ENCODE measurements at places on chromosomes 2 and 18. TPM values are rescaled to one million over a fixed set of nuclear protein-coding genes. Genes with fewer than 3 reads are reported as not detected.

- H3K4me3 ChIP-seq = no peak overlapping the region
- H3K4me1 ChIP-seq = peaks cover 5% of the 10 kb centered on the region
- H3K27ac ChIP-seq = no peak overlapping the region
- DNase-seq = no peak
- H3K27me3 ChIP-seq = no peaks in the 10 kb centered on the region
Observed at GRCh38 chr2:69585855-69586555, 57.5 kb downstream of the AAK1 start.

DNA sequence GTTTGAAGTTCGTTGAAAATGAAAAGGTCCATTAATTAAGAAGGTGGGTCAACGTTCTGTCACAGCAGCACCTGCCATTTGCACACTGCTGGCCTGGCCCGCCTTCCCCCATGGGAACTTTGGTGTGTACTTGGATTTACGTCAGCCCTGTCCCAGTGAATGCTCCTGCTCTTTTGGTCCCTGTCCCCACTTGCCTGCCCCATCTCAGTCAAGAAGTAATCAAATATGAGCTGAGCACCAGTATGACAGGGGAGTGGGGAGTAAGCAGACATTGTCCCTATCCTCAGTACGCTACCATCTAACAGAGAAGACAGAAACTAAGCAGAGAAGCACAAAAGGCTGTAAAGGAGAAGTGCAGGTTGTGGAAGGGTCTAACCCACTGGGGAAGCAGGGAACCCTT is 65.1 kb downstream of the SLC4A3 start:
- H3K36me3 ChIP-seq = no peaks in the 10 kb centered on the region
- no peaks in the 10 kb centered on the region for H3K4me1 ChIP-seq
- DNase-seq = no peak
- H3K27me3 ChIP-seq = no peaks in the 10 kb centered on the region

DNA sequence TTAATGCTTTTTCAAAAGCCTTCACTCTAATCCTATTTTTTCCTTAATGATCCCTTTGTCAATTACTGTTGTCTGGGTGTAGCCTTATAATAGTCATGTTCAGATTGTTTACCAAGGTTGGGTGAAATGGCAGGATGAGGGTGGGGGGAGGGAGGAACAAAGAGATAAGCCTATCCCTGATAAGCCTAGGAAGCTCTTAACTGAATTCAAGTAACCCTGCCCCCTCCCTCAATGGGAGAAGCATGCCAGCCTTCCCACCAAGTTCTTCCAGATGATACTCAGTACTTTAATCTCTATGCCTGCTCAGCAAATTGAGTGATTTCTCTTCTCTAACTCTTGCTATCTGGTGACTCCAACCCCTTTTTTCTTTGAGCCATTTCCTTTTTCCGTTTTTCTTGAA is 180.3 kb upstream of the ETAA1 start:
- no peak overlapping the region for H3K27ac ChIP-seq
- no peaks in the 10 kb centered on the region for H3K27me3 ChIP-seq
- no peak for DNase-seq

DNA sequence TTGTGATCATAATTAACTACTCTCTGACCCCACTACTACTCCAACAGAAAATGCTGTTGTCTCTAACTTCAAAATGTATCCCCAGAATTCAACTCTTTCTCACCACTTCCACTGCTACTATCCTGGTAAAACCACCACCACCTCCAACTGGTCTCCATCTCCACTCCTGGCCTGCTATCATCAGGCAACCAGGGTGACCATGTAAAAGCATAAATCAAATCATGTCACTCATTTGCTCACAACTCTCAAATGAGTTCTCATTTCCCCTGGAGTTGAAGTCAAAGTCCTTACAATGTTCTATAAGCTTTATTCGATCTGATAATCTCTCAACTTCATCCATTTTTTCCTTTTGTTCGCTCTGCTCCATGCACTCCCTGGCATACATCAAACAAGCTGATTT is 24.6 kb downstream of the CUL3 start:
- H3K36me3 ChIP-seq = no peaks in the 10 kb centered on the region
- no peak for DNase-seq
- H3K4me1 ChIP-seq = peaks cover 3% of the 10 kb centered on the region
- H3K27ac ChIP-seq = no peak overlapping the region

DNA sequence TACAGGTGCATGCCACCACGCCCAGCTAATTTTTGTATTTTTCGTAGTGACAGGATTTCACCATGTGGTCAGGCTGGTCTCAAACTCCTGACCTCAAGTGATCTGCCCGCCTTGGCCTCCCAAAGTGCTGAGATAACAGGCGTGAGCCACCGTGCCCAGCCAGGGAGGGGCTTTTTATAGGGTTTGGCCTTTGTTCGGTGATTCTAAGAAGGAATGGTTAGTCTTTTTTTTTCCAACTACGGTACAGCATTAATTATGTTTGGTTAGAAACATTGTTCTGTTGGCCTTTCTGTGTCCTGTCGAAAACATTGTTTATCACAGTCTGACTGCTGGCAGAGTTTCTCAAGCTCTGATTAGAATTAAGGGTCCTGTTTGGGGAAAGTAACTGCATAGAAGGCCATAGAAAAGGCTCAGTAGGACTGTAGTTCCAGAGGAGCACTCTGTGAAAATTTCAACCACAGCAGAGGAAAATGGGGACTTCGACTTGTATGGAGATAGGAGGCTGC is 19.3 kb upstream of the SMCHD1 start:
- no peaks in the 10 kb centered on the region for H3K27me3 ChIP-seq
- H3K27ac ChIP-seq = no peak overlapping the region
- H3K4me1 ChIP-seq = no peaks in the 10 kb centered on the region
- H3K36me3 ChIP-seq = peaks cover 4% of the 10 kb centered on the region

DNA sequence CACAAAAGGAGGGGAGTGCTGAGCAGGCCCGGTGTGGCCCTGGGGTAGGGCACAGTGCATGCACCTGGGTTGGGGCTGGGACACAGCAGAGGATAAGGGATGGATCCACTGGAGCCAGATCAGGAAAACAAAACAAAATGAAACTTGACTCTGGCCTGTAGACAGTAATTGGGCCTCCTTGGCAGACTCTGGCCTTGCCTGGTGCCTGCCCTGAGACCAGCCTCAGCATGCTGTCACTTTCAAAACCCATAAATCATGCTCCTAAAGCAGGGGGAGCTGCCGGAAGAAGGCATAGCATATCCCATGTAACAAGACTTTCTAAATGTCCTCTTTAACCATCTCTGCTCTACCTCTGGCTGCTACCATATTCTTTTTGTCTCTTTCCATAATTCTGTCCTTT is 61.1 kb upstream of the IGFBP5 start:
- H3K4me3 ChIP-seq = no peak overlapping the region
- no peaks in the 10 kb centered on the region for H3K4me1 ChIP-seq
- DNase-seq = no peak
- H3K27ac ChIP-seq = no peak overlapping the region
- H3K27me3 ChIP-seq = no peaks in the 10 kb centered on the region

DNA sequence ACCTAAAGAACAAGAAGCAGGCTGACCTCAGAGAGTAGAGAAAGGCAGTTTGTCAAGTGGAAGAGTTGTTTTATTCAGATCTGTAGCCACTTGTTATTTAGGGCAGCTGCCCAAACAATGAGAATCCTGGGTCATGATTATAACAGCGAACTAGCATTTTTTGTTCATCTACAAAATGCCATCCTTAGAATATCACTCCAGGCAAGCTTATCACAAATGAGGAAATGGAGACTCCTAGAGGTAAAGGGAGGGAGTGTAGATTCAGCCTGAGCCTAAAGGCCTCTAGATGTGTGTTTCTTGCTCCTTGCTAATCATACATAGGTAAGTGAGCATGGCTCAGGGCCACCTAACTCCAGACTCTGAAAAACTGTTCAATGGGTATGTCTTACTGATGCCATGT is 126.1 kb downstream of the HNMT start:
- H3K27ac ChIP-seq = no peak overlapping the region
- H3K4me3 ChIP-seq = no peak overlapping the region
- no peak for DNase-seq
- H3K27me3 ChIP-seq = no peaks in the 10 kb centered on the region
- no peaks in the 10 kb centered on the region for H3K36me3 ChIP-seq
- no peaks in the 10 kb centered on the region for H3K4me1 ChIP-seq

DNA sequence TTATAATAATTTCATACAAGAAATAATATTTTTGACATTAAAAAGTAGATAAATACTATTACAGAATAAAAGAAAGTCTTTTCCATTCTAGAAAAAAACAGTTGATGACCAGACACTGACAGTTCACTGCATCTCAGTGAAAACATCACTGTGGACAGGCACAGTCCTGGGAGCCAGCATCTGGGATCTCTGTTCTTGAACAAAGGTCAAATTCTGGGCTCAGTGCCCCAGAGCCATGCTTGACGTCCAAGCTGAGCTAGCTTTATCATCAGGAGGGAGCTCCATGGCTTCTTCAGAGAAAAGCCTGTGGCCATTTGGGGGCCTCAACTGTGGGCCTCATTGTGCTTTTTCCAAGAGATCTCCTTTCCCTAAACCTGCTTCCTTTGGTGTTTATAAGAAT is 86.1 kb upstream of the SRD5A2 start:
- no peaks in the 10 kb centered on the region for H3K36me3 ChIP-seq
- H3K4me3 ChIP-seq = no peak overlapping the region
- H3K4me1 ChIP-seq = no peaks in the 10 kb centered on the region
- no peaks in the 10 kb centered on the region for H3K27me3 ChIP-seq
- no peak overlapping the region for H3K27ac ChIP-seq

- H3K4me3 ChIP-seq = no peak overlapping the region
- DNase-seq = no peak
- H3K27ac ChIP-seq = no peak overlapping the region
- peaks cover 7% of the 10 kb centered on the region for H3K36me3 ChIP-seq
- H3K4me1 ChIP-seq = peaks cover 4% of the 10 kb centered on the region
Observed at GRCh38 chr2:239376351-239376750, 24.5 kb downstream of the HDAC4 start.

DNA sequence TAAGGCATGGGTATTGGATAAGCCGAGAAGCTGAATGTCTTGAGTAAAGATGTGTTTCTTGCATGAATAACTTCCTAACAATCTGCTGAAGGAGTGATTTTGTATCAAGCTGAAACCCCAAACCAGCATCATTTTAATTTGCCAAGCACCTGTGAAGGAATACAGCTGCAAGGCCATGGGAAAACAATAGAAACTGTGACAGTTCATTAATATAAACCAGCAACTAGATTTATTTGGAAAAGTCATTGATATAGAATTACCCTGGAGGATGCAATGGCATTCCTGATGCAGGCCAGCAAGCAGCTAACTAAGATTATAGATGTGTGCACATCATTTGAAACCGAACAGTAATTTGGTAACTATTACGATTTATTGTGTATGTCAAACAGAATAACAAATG is 155.7 kb upstream of the TCF4 start:
- H3K36me3 ChIP-seq = no peaks in the 10 kb centered on the region
- H3K4me1 ChIP-seq = no peaks in the 10 kb centered on the region

DNA sequence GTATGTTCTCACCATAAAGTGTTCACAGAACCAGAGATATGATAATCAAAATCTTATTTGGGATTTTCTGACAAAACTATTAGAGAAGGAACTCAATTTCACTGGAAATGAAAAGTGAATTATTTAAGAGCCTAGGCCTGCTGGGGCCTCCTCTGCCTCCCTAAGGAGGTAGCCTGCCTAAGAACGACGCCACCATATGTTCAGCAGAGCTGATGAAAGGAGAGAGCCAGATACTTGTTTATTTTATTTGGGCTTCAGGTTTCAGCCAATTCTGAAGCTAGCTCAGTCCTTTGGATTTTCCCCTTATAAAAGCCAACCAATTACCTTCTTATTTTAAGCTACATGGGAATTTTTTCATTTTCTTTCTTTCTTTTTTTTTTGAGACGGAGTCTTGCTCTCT is 433.1 kb upstream of the MAP2 start:
- no peaks in the 10 kb centered on the region for H3K27me3 ChIP-seq
- no peak overlapping the region for H3K27ac ChIP-seq
- no peak overlapping the region for H3K4me3 ChIP-seq
- no peaks in the 10 kb centered on the region for H3K4me1 ChIP-seq
- DNase-seq = no peak

DNA sequence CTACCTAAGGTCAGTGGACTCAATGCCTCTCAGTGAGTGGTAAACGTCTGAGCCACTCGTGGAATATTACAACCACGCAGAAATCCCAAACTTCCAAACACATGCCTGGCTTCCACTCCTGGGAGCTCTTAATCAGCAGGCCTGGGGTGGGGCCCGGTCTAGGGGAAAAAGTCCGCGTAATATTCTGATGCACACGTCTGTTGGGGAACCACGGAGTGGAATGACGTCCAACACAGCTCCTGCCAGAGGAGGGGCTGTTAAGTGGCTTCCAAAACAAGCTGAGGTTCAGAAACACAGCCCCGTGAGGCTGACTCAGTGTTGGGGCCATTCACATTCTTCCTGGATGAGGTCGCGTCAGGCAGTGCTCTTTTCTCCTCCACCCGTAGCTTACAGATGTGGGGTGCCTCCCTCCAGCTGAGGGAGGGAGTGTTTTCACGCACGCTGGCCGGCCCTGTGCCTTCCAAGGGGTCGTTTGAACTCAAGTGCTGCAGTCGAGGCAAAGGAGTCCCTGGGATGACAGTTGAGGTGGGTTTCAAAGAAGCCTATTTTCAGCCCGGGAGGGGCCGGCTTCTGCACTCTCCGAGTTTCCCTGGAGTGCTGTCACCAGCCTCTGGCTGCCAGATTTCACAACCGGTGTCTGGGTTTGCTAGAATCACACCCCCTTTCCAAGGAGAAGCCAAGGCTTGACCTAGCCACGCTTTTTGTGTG is 73.1 kb downstream of the ACKR3 start:
- H3K4me1 ChIP-seq = no peaks in the 10 kb centered on the region
- peak; percentile 52 for DNase-seq
- H3K27me3 ChIP-seq = no peaks in the 10 kb centered on the region
- H3K4me3 ChIP-seq = no peak overlapping the region

DNA sequence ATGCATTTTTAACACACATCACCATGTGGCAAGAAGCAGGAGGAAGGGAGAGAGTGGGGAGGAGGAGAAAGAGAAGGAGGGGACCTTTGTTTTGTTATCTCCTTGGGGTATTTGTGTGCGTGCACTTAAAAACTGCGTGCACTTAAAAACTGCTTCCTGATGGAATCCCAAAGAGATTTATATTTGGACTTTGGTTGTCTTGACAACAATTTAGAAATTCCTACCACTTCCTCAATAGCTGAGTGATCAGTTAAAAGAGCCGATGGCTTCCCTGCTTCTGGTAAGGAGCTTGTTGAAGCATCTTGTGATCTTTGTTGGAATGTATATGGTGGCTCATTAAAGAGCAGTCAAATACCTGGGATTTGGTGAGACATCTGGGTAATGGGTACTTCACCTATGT is 4.5 kb downstream of the RAB31 start:
- no peak overlapping the region for H3K27ac ChIP-seq
- peaks cover 6% of the 10 kb centered on the region for H3K27me3 ChIP-seq

Gene DNAJC5G
- 0.44 TPM for total RNA-seq

Gene HJURP
- 49.7 TPM for total RNA-seq

Gene PAX3
- not detected for total RNA-seq

Gene SATB2
- total RNA-seq = 23.0 TPM
